ENCODE measurements at places on chromosomes 1 and 21. TPM values are rescaled to one million over a fixed set of nuclear protein-coding genes. Genes with fewer than 3 reads are reported as not detected.

Gene CDK18
- total RNA-seq, result 1.0 TPM

Gene RNU11
- total RNA-seq, result not detected

Gene BGLAP
- 1.2 TPM for total RNA-seq

Gene PALMD
- total RNA-seq, result 0.49 TPM

Gene LHX8
- 1.5 TPM for total RNA-seq

Gene KCNJ9
- total RNA-seq, result not detected

Gene PTGER3
- 0.01 TPM for total RNA-seq

Gene KCNK1
- total RNA-seq, result 18.1 TPM

Gene DOP1B
- 3.6 TPM for total RNA-seq

Gene IGSF9
- 0.26 TPM for total RNA-seq

Gene PPP1R15B
- 31.2 TPM for total RNA-seq

Gene WDR64
- not detected for total RNA-seq

Gene LCE2B
- total RNA-seq, result not detected

Gene GPA33
- not detected for total RNA-seq

Gene RIPK4
- 14.0 TPM for total RNA-seq

Gene CAMK2N1
- 38.9 TPM for total RNA-seq

Gene PPCS
- total RNA-seq, result 32.0 TPM

Gene LINGO4
- not detected for total RNA-seq

Gene EXO1
- total RNA-seq, result 24.6 TPM

Gene LAX1
- total RNA-seq, result not detected

Gene TEDDM1
- not detected for total RNA-seq

Gene OR6K3
- not detected for total RNA-seq

Gene PEX10
- total RNA-seq, result 22.4 TPM

Gene PADI6
- total RNA-seq, result not detected

Gene TCP10L
- total RNA-seq, result 0.45 TPM

Gene AUNIP
- total RNA-seq, result 6.2 TPM

Gene ALPL
- total RNA-seq, result 0.33 TPM

Gene LIN28A
- not detected for total RNA-seq

Gene TRIM67
- 0.21 TPM for total RNA-seq

Gene TNFRSF1B
- total RNA-seq, result 0.40 TPM

Gene DAB1
- total RNA-seq, result not detected

Gene BCAN
- 0.08 TPM for total RNA-seq

Gene AMY2B
- total RNA-seq, result 0.84 TPM

Gene SELENBP1
- total RNA-seq, result 5.6 TPM

Gene SLAMF6
- not detected for total RNA-seq

Gene URB1
- 12.0 TPM for total RNA-seq

Gene SFN
- total RNA-seq, result 397 TPM

Gene OPN3
- 55.1 TPM for total RNA-seq

Gene RCC1
- 86.1 TPM for total RNA-seq

Gene SNX7
- 24.5 TPM for total RNA-seq

Gene CR2
- not detected for total RNA-seq

Gene VWA5B1
- total RNA-seq, result not detected

Gene RNPC3
- total RNA-seq, result 6.2 TPM

Gene BCL10
- total RNA-seq, result 16.6 TPM

Gene ANKRD65
- total RNA-seq, result not detected

Gene PDC
- not detected for total RNA-seq

Gene HES3
- not detected for total RNA-seq

Gene NBPF6
- total RNA-seq, result not detected

Gene OR10Z1
- total RNA-seq, result not detected
